ENCODE measurements at places on chromosomes 12 and 14.

- peak; percentile 46 for DNase-seq
These were observed 124.8 kb downstream of the SAMD4A start for GRCh38 chr14:54691525-54692283.

DNA sequence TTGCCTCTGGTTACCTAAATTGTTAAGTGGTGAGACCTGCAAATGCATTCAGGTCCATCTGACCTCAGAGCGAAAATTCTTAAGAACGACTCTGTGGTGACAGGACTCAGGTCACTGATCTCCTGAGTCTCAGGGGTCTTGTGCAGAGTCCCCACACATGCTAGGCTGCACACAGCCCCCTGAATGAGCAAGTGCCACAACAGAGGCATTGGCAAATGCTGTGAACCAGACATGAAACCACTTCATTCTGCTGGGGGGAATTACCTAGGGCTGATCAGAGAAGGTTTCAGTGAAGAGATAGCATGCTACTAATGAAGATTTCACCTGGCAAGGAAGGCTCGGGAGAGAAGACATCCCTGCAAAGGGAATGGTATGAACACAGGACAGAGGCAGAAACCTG lies 281.6 kb downstream of the ITPR2 start:
- DNase-seq: no peak

GRCh38 chr12:96862326-96862725 lies 44.7 kb upstream of the NEDD1 start:
- DNase-seq: no peak

DNA sequence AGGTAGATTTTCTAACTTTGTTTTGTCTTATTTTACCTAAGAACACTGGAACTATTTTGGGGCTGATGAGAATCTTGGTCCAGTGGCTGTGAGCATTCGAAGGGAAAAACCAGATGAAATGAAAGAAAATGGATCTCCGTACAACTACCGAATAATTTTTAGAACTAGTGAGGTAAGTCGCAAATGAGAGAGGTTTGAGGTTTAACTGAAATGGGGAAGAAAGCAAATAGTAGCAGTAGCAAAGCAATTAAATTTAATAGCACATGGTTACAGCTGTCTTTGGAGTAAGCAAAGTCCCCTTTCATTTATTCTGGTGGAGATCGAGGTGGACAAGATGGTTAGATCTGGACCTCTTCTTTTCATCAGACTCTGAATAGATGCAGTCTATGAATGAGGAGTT lies 313.5 kb upstream of the RGS6 start:
- no peak for DNase-seq

GRCh38 chr12:92062539-92063493 lies 82.8 kb downstream of the BTG1 start:
- DNase-seq: no peak

GRCh38 chr14:89276424-89276975 lies 140.5 kb downstream of the FOXN3 start:
- peak; percentile 69 for DNase-seq

DNA sequence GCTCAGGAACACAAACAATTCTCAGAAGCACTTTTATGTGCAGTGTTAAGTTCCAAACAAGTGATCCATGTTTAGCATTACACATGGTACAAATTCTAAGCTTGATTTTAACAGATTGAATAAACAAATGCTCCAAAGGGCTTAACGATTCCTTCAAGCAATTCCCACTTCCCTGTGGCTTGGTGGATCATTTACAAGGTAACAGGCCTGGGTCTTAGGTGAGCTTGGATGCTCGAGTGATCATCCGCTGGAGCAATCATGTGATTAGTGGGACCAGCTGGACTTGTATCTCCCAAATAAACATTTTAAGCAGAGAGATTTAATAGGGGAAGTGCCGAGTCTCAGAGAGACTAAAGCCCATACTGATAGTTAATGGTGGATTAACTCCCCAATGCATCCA lies 70.7 kb downstream of the CALM1 start:
- no peak for DNase-seq

DNA sequence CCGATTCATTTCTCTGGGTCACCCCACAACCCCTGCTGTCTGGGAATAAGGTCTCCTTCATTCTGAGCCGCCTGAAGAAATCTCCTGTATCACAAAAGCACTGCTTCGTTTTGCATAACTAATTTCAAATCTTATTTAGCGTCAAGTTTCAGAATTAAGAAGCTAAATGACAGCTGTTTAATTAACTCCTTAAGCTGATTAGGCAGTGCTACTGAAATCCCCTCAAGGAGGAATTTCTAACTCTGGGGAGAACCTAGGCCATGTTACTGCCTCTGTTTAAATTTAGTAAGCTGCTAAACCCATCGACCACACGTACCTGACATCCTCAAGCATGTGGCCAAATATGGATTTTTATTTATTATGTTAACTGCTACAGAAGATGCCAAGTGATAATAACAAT lies 373.6 kb downstream of the GLT1D1 start:
- no peak for DNase-seq

DNA sequence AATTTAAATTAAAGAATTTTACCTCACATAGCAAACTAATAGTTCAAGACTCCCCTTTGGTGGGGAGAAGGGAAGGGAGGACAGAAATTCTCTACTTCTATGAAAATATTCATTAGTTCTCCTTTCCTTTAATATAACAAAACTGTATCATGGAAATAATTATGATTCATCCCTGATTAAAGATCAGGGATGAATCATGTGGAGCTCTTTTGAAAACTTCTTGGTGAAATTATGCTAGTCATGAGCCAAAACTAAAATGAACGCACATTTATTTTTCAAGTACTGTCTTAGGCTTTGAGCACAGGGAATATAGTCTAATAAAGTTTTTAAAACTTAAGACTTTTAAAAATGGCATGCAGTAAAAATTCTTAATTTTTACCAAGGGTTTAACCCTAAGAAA lies 17.1 kb downstream of the TMBIM4 start:
- DNase-seq: no peak

DNA sequence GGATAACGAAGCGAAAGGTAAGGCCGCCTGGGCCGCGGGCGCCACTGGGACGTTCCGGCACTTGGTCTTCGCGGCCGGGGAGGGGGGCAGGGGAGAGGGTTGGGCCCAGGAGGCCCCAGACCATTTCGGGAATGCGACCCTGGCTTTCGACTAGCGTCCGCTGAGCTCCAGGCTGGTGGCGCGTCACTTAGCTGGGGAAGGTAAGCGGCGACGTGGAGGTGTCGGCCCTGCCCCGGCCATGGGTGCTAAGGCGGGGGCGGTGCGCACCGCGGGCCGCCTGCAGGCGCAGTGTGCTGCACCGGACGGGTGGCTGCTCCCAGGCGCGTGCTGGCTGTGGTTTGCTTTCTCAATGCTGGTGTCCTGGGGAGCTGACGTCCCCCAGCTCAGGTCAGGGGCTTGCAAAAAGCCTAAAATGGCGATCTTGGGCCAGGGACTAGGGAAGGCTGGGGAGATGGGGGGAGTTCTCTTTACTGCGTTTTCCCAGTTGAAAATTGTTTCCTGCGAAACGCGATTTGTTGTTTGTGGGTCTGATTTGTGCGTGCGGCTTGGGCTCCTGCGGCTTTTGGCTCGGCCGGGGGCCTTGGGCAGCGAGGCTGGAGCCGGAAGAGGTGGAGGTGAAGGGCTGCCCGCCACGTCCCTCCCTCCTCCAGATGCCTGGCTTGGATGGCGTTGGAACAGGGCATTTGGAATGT lies 1.2 kb downstream of the HOXC10 start:
- no peak for DNase-seq

GRCh38 chr12:120175062-120175461 lies 19.5 kb downstream of the GCN1 start:
- no peak for DNase-seq

GRCh38 chr14:61174987-61175386 lies 106.2 kb downstream of the TMEM30B start:
- DNase-seq: no peak

DNA sequence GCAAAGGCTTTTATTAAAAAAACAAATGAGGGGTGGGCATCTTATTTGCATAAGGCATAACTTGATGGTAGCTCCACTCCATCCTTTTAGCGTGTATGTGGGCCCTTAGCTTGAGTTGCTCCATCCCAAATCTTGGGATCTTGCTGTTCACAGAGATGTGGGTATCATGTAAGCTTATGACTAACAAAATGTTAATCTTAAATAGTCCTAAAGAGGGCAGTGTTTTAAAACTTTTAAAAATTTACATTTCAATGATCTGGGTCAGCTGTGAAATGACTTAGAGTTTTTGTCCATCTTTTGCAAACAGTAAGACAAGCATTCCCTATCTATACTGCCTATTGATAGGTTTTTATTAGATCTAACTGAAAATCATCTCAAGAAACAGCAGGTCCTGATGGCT lies 86.0 kb downstream of the SLCO1A2 start:
- DNase-seq: no peak

GRCh38 chr12:15837141-15837790 lies 44.9 kb upstream of the STRAP start:
- DNase-seq: no peak

- no peak for DNase-seq
These were observed 26.3 kb downstream of the WNT5B start for GRCh38 chr12:1655225-1655788.

GRCh38 chr14:33837943-33838683 lies 112.8 kb downstream of the EGLN3 start:
- DNase-seq: no peak

- no peak for DNase-seq
These were observed 40.3 kb downstream of the RIMBP2 start for GRCh38 chr12:130675791-130676190.

- DNase-seq: no peak
These were observed 17.4 kb downstream of the ISCA2 start for GRCh38 chr14:74510959-74511409.

- DNase-seq: no peak
These were observed 282.5 kb upstream of the AMIGO2 start for GRCh38 chr12:47362126-47362705.

- no peak for DNase-seq
These were observed 59.3 kb downstream of the PHETA1 start for GRCh38 chr12:111309584-111309983.

DNA sequence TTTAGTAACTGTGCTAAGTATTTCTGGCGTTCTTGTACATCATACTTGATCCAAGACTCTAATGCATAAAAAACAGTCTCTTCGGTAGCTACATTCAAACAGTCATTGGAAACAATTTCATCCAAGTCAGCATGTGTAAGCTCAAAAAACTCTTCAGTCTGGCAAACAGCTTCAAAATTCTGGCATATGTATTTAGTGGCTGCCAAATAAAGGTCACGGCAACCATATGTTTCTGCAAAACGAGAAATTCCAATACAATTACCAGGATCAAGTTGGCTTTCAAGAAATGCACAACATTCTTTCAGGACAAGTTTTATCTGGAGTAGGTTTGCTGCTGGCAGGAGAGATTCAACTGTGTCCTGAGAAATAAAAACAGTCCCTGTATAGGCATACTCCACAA lies 16.5 kb downstream of the KLHL28 start:
- DNase-seq: no peak

- DNase-seq: no peak
These were observed 59.1 kb upstream of the SLC6A13 start for GRCh38 chr12:321606-322326.

GRCh38 chr14:33997611-33998010 lies 46.7 kb upstream of the EGLN3 start:
- DNase-seq: no peak

GRCh38 chr12:99745121-99745520 lies 97.6 kb downstream of the GARIN6 start:
- no peak for DNase-seq

DNA sequence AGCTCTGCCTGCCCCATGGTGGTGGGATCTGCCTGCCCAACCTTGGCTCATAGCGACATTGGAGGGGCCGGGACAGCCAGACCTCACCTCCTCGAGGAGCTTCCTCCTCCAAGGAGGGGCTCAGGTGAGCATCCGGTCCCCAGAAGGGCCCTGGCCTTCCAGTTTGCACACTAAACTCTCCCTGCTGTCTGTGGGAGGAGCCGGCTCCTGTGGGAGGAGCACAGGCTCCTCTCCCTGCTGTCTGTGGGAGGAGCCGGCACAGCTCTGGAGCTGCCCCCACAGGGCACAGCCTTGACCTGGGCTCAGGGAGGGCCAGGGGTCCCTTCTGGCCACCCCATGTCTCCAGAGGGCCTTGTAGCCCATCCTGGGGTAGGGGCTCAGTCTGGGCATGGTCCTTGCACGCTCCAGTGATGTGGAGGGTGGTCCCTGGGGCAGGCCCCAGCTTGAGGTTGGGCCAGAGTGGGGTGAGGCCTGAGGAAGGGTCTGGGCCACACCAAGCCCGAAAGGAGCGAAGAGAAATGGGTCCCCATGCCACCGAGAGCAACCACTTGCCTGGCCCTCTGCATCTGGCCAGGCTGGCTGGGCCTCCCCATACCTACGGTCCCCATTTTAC lies 147.5 kb upstream of the C14orf180 start:
- no peak for DNase-seq
